ENCODE measurements at places on chromosomes 2 and 18.

DNA sequence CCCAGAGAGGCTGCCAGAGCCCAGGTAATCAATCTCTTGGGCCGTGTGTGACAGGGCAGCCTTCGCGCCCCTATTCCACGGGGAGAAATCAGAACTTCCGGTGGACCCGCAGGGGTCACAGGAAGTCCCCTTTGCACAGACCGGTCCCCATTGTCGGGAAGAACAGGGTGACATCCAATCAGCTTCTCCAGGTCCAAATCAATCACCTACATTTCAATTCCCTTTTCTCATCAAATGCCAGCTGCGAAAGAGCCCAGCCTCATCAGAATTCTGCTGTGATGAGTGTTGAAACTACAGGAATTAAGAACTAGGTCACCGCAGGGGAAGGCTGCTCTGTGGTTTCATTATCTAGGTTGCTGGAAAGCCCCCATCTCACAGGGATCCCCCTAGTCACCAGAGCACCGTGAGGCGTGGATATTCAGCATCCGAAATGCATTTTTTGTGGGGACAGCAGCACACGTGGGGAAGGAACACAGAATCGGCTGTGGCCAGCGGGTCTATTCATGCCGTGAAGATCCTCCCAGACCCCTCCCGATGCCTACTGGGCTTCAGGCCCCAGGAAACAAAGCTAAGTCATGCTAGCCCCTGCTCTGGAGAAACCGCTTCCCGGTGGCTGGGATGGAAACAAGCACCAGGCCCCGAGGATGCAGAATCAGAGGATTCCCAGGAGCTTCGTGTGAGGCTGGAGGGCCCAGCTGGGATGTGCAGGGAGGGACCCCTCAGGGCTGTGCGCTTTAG is 193.7 kb upstream of the ID2 start:
- no peak for DNase-seq

DNA sequence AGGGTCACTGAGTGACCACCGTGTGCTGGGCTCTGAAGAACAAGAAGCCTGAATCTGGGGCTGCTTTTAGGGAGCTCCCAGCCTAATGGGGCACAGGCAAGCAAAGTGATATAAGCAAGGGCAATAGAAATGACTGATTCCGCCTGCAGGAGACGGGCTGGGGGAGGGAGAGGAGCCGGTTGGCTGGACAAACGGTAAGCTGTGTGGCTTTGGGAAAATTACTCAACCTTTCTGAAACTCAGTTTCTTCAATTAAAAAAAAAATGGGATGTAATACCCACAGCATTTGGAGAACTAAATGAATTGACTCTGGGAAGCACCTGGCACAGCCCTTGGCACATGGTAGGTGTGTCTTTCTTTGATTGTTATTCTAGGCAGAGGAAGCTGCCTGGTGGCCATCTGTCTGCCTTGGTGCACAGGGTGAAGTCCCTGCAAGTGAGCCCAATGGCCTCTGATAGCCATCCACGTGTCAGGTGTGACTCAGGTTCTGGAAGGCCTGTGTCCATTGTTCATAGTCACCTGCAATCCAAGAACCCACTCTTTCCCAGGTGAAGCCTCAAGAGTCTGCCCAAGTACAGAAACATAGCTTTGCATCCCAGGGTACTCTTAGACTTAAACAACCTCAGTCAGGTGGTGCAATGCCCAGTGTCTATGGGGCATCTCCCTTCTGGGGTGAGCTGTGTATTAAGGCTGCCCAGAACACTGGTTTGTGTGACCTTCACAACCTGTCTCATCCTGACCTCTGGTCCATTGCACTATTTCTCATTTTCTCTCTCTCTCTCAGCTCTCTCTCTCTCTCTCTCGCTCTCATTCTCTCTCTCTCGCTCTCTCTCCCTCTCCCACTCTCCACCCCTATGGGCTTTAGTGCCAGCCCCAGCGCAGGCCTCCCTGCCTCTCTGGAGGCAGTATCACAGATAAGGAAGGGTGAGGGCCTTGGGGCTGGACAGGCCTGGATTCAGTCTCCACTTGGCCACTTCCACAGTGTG is 30.0 kb upstream of the NTSR2 start:
- no peak for DNase-seq

DNA sequence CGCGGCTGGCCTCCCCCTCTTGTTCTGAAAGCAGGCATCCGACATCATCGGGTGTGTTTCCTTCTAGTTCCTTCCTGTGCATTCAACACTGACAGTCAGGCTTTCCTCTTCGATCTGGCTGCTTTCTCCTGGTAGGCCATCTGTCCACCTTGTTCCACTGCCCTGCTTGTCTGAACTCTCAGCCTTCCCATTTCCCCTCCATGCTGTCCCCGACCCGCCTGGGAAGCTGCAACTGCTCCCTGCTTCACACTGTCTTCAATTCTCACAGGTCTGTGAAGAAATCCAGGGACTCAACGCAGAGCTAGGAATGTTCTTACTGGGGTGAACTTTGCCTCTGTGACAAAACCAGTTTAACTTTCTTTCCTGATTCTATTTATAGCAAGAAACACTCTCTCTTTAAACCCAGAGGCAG is 43.0 kb downstream of the KIF3C start:
- DNase-seq = no peak

- DNase-seq = no peak
Observed at GRCh38 chr2:230669386-230669950, 43.2 kb upstream of the CAB39 start.

DNA sequence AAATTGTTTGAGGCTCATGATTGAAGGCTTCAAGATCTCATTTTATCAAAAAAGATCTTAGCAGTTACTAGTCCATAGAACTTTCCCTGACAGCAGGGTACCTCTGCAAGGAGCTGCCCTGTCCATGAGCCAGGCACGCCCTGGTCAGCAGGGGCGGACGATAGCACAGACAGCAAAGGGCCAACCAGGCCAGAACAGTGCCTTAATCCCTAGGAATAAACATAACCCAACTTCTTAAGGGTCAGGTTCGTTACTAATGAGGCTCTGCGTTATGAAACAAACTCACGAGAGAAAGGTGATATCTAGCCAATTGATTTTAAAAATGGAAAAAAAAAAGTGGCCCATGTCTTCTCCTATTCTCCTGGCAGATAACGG is 59.2 kb downstream of the BCL2 start:
- DNase-seq = no peak

- DNase-seq = no peak
Observed at GRCh38 chr2:95353613-95354468, 48.7 kb upstream of the FAHD2A start.

DNA sequence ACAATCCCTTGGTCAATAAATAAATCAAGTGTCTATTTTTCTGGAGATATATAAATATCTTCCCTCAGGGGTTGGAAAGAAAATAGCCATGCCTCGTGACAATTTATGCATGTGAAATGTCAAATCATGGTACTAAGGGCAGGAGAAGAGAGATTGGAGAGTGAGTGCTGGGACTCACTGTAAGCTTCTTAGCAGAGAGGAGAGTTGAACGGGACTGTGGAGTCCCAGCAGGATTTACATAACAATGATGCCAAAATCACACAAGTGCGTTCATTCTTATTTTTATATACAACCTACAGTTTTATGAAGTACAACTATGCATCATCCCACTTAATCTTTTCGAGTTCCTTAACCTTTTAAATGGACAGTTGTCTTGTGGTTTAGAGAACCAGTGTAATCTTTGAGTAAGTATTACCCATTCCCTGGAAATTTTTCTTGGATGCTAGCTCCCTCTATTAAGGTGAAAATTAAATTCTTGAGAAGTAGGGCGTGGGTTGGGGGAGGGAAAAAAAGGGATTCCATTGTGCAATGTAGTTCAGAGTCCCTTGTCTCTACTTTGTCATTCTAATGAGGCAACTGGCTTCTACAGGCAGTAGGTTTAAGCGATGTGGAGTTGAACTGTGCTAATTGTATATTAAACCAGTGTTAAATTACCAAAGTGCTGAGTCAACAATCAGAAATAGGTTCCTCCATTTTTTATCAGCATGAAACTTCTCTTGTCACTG is 143.6 kb upstream of the EPHA4 start:
- DNase-seq = no peak

DNA sequence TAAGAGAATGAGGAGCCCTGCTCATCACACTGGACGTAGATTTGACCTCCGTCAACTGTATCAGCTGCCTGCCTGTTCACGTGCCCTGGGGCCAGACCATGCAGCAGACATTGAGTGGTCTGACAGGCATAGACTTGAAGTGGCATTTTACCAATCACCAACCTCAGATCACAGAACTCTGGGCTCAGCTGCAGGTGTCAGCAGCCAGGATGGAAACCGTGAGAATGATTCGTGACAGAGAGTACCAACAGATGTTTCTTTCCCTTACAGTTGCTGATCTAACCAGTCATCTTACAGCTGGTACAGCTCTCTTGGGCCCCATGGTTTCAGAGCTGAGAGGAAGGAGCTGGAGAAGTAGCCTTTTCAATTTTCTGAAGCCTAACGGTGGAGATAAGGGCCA is 148.9 kb downstream of the EN1 start:
- DNase-seq = no peak

DNA sequence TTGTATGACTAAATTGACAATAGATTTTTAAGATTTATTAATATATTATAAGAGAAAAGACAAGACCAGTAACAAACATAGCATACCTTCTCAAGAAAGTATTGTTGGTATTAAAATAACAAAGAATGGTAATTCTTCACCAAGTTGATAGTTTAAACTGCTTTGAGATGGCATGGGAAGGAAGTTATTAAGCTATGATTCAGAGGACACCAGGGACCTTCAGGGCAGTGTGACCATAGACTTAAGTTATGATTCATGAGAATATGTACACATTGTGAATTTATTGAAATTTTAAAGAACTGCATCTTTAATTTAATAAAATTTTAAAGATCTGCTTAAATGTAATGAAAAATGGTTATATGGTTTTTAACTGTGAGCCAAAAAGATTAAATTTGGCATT is 205.7 kb downstream of the DSEL start:
- DNase-seq = no peak

DNA sequence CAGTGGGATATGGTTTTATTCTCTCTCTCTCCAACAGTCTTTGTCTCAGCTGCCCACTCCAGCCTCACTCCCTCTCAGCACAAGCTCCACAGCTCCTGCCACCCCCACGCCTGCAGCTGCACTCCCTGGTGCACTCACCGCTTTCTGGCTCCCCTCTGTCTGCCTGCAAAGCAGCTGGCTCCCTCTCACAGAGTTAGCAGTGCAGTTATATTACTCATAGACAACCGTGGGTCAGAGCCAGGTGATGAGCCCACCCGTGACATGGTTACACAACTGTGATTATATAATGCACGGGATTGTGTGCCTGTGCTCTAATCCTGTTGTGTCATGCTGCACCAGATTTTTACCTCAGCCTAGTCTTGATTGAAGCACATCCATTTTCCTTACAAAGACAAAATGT is 276.9 kb upstream of the CHAC2 start:
- DNase-seq = no peak

Measured in neural crest cell (in vitro differentiated cells).